Fibroblast of skin of right biceps (primary cell): ENCODE measurements at places on chromosomes 3 and 15.

GRCh38 chr3:70738291-70738681, 425.8 kb upstream of the MDFIC2 start:
- DNase-seq: no peak

- no peak for DNase-seq
Measured at GRCh38 chr3:47227678-47228077, 54.9 kb downstream of the KIF9 start.

- DNase-seq: no peak
Measured at GRCh38 chr15:97023488-97023844, 693.0 kb downstream of the NR2F2 start.

- DNase-seq: no peak
Measured at GRCh38 chr3:195908694-195909581, 587 bp upstream of the TNK2 start.

- no peak for DNase-seq
Measured at GRCh38 chr3:39933986-39934693, 124.7 kb downstream of the MYRIP start.

DNA sequence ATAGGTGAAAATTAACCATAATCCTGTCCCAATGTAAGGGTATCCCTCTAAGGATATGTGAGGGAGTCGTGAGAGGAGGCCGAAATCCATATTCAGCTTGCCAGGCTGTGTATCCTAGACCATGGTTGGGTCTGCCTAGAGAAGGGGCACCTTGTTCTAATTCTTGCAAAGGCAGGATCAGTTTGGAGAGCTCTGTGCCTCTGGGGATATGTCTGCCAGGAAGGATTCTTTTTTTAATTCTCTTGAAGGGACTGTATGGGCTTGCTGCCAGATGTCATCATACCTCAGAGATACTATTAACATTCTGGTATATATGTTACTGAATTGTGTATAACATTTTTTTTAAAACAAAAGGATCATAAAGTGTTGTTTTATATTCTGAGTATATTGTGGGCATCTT, 2.4 kb downstream of the ATP1B3 start:
- DNase-seq: peak; percentile 67

DNA sequence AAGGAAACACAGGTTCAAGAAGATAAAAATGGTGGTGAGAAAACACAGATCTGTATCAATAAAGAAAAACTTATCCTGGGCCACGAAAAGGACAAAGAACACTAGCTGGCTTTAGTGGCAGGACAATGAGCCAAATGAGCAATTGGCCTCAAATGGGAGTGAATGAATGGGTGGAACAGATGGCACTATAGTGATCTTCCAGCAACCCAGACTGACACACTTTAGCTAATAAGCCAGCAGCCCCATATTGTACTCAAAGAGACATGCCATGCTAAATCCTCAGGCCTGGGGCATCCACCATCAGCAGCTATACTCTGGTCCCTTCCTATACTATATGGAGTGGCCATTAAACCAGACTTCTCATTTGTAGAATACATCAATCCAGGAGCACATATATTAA, 60.0 kb upstream of the GADL1 start:
- no peak for DNase-seq

- peak; percentile 48 for DNase-seq
Measured at GRCh38 chr15:75720787-75721479, 8.3 kb upstream of the CSPG4 start.

DNA sequence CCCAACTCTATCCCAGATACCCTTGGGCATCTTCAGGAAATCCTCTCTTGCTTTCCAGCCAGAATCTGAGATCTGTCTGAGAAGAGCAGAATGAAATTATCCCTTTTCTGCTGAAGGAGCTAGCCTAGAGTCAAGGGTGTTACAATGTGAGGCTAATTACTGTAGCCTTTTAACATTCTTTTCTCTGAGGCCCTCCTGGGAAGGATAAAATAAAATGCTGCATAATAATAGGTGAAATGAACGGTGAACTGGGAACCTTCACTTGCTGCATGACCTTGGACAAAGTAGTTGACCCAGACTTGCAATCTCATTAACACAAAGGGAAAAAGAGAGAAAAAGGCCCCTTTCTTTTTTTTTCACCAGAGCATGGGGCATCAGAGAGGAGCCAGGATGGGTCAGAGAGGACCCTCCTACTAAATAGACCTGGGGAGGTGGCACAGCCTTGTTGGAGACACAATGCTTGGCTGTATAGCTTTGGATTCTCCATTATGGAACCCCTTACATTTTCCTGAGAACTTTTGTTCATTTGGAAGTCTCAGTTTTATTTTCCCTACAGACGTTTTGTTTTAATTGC, 137.0 kb upstream of the LIPC start:
- DNase-seq: no peak

DNA sequence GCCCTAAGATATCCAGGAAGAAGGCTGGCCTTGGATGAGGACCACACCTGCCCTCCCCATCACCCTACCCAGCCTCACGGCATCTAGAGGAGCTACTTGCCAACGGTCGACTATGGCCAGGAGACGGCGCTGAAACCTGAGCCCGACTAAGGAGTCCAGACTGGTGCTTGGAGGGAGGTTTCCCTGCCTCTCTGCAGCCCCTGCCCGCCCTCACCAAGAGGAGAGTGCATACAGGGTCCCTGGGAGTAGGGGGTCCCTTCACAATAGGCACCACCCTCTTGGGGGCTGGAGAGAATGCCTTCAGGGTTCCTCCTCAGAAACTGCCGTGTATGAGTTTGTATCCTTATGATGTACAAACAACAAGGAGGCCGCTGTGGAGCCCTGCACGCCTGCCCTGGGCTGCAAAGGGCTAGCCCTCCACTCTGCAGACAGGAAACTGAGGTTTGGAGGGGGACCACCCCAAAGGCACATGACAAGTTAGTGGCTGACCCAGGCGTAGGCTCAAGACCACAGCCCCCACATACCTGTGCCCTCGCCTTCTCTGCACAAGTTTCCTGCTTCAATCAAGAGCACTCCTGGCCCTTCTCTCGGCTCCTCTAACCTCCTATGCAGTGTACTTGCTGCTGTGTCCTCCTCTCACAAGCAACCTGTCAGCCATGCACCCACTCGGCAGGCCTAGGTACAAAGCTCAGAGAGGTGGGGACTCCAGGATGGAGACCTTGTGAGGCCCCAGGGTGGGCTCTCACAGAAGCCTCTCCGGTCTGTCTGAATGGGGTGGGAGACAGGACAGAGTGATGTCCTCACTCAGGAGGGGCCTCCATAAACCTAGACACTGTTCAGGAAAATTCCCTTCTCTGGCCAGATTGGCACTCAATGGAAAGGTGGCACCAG, 7.4 kb downstream of the KLF15 start:
- DNase-seq: no peak

DNA sequence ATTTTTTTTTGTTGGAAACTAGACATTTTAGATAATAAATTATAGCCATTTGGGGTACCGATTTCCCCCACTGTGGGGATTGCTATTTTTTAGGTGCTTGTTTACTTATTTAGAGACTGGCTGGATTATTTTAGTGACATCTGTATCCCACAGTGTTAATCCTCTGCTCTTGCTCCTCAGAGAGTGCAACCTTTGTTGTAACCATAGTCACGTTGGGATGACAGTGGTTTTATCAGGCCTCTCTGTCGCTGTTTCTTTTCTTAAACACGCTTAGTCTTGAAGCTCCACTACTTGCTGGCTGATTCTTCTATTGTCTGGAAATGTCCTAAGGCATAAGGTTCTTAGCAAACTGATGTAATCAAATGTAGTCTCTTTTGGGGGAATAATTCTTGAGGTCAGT, 451.6 kb upstream of the SEMA6D start:
- no peak for DNase-seq

GRCh38 chr15:39595338-39596221, 14.7 kb downstream of the THBS1 start:
- DNase-seq: peak; percentile 58

DNA sequence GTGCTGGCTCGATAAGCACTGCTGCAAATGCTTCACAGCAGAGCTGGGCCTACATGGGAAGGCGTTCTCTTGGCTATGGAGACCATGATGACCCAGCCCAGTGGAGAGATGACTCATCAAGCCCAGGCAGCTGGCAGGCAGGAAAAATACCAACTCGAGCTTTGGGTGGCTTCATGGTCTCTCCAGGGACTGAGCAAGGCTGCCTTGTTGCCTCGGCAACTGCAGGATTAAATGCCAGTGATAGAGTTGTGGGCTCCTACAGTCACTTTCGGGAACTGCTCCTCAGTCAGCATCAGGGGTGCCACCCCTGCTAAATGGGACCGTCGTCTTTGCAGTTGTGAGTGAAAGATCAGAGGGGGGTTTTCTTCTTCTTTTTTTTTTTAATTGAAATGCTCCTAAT, 54.6 kb upstream of the MYZAP start:
- peak; percentile 62 for DNase-seq

DNA sequence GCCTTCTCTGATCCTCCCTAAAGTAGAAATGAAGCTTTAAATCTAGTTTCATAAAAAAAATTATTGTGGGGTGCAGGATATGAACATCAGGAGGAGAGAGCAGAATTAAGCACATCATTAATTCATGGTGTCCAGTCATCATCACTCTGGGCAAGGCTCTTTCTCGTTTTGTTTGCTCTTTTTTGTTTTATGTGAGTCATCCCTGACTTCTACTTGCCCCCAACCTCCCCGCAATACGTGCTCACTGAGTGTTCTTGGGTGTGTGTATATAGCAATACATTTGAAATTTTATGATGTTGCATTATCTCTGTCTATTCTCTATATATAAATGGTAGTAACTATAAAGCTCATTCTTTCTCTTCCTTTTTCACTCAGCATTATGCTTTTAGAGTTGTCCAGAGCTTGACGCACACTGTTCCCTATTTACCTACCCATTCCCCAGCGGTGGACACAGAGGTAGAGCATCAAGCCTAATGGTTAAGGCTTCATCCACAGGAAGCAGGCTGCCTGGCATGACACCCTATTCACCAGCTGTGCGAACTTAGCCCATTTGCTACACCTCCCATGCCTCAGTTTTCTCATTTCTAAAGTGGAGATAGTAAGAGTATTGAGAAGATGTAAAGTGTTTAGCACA, 72.3 kb downstream of the CD200R1L start:
- peak; percentile 91 for DNase-seq

DNA sequence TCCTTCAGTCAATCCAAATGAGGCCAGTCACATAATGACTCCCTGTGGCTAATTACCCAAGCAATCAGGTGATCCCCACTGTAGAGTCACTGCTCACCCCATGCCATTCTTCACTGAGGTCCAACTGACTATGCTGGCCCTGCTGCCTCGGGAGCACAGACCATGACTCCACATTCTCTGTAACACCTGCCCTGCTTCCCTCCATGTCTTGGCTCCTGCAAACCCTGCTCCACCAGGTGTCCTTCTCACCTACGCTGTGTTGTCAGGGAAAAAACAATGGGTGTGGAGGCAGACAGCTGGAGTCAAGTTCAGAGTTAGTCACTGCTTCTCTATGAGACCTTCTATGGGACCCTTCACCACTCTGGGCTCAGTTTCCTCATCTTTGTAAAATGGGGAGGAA, 6.1 kb upstream of the SFMBT1 start:
- no peak for DNase-seq

DNA sequence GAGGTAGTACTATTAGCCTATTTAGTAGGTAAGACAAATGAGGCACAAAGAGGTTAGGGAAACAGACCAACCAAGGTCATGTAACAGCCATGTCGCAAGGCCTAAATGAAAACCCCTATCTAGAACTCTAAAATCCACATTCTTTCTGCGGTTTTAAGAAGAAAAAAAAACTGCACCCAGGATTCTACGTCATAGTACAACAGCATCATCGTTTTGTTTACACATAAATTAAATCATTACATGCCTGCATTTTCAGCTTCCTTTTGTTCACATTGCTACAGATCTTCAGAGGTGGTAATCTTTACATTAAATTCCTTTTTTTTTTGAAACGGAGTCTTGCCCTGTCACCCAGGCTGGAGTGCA, 548 bp upstream of the PSMD6 start:
- no peak for DNase-seq

DNA sequence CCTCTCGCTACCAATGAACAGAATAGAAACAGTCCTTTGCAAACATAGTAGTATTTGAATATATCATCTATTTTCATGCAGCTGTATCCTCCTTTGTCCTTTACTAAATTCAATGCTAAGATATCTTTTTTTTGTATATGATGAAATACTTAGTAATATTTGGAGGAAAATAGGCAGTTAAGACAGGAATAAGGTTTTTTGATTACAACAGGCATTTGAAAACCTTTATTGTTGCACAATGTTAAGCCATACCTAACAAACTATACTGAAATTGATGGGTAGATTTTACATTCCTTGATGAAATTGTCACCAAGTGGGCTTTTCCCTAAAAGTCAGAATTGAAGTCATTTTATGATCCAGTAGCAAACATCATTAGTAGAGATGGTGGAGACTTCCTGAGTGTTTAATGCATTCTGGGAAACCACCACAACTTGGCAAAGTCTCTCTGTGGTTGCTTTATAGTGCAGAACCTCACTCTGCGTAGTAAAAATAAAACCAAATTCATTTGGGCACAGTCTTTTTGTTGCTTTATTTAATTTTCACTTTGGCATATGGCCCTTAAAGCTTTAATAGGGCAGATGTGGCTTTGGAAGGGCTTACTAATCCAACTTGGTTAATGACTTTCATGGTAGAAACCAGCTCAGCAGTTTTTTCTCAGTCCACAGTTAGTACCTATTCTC, 216.0 kb downstream of the DIPK2A start:
- peak; percentile 81 for DNase-seq

DNA sequence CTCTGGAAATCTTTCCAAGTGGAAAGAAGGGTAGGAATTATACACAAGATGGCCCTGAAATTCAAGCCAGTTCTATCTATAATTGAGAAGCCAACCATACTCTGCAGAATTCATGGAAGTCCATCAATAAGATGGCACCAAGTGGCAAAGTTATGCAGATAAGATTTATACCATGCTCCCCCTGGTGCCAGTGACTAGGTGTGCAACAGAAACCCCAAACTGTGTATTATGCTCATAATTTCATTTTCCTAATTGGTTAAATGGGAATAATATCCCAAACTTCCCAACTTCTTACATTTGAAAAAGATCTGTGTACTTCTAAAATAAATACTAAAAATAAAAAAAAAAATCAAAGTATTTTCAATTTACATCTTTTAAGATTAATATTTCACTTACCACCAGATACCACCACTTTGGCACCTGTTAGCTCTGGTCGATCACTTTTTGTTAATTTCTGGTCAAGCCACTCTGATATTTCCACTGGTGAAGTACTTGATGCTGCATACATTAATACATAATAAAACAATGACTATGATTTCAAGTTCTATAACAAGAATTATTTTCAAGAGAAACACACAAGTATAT, 25.9 kb downstream of the ETFA start:
- DNase-seq: no peak

GRCh38 chr3:13229273-13229949, 156.2 kb upstream of the IQSEC1 start:
- peak; percentile 5 for DNase-seq

DNA sequence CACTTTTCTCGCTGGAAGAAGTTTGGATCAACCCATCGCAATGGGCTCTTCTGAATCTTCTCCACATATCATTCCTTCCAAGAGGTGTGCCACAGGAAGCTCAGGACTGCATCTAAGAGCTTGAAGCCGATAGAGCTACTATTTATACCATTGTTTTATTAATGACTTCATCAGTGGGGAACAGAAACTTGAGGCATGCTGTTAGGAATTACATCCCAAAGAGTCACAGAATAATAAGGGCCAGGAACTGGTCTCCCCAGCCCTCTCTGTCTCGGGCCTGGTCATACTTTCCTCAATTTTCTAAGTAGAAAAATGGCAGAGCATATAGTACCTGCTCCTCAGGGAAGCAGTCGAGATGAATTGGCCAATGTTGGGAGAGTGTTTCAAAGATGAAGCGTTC, 16.9 kb upstream of the C15orf61 start:
- DNase-seq: peak; percentile 41

GRCh38 chr3:192169332-192169915, 557.9 kb downstream of the FGF12 start:
- peak; percentile 62 for DNase-seq

- no peak for DNase-seq
Measured at GRCh38 chr15:55535436-55535835, 27.4 kb upstream of the DNAAF4 start.
